SJSA1 (cell line): ENCODE measurements at places on chromosomes 6 and 20.
A peak's percentile ranks its signal among the peaks of the same experiment; 100 is the strongest.

DNA sequence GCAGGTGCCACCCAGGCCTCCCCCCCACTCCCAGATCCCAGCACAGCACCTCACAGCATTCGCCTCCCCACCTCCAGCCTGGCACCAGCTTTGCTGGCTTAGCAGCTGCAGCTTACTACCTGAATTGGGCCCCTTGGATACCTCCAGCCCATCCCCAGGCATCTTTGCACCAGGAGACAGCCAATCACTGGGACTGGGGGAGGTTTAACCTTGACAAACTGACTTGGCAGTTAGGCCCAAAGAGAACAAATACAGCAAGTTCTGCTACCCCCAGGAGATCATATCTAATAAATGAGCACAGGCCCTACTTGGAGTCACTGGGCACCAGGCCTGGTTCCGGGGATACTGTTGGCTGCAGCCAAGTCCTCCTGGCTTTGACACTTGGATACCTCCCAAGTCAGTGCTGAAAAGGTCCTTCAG, 8.8 kb downstream of the PDRG1 start:
- DNase-seq, result no peak

- DNase-seq, result peak; percentile 81
Observed at GRCh38 chr6:159450815-159451465, 242.1 kb downstream of the SOD2 start.

GRCh38 chr6:5199702-5200101, 61.0 kb downstream of the LYRM4 start:
- no peak for DNase-seq

GRCh38 chr20:2054911-2055310, 46.7 kb upstream of the STK35 start:
- DNase-seq, result no peak

DNA sequence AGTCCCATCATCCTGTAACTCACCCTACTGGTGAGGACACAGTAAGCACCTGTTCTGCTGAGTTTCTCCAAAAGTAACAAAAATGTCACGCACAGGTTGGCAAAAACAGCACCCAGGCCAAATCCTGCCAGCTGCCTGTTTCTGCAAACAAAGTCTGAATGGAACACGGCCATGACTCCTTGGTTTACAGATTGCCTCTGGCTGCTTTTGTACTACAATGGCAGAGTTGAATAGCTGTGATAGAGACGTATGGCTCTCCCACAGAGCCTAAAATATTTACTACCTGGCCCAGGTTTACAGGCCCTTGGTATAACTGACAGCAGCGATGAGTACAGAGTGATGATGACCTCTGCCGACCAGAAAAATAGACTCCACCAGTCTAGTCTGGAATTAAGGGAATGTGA, 52.6 kb downstream of the CNKSR3 start:
- no peak for DNase-seq

GRCh38 chr20:11045412-11046175, 371.8 kb upstream of the JAG1 start:
- DNase-seq, result no peak

- no peak for DNase-seq
Observed at GRCh38 chr6:27237089-27237803, 10.3 kb upstream of the PRSS16 start.

- DNase-seq, result no peak
Observed at GRCh38 chr20:19973961-19974629, 43.1 kb upstream of the NAA20 start.

GRCh38 chr6:163702736-163703135, 288.2 kb downstream of the QKI start:
- DNase-seq, result no peak

DNA sequence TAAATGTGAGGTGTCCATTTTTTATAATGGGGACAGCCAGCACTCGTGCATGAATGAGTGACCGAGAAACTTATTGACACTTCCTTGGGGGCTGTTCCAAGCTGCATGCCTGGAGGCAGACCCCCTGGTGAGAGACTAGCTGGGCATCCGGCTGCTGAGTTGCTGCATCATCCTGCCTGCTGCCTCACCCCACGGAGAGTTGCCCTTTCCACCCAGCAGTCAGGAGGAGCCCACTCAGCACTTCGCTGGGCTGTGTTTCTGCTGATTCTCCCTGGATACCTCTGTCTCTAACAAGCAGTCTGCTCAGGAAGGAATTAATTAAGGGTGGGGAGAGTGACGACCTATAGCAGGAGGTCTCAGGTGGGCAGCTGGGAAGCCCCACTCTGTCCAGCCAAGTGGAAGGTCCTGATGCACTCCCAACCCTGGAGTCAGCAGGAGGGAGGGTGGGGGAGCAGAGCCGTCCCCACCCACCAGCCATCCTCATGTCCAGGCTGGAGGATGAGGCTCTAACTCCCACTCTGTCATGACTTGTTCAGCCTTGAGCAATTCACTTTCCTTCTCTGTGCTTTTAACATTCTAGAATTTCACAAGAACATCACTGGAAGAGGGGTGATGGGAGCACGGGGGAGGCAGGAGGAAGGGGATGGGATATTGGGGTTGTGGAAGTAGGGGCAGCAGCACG, 177.3 kb downstream of the LRFN2 start:
- no peak for DNase-seq

- no peak for DNase-seq
Observed at GRCh38 chr6:20873425-20874190, 339.4 kb downstream of the CDKAL1 start.

- DNase-seq, result peak; percentile 96
Observed at GRCh38 chr6:42890311-42891198, 11.1 kb downstream of the RPL7L1 start.

- no peak for DNase-seq
Observed at GRCh38 chr6:24949020-24949569, 13.3 kb upstream of the RIPOR2 start.

DNA sequence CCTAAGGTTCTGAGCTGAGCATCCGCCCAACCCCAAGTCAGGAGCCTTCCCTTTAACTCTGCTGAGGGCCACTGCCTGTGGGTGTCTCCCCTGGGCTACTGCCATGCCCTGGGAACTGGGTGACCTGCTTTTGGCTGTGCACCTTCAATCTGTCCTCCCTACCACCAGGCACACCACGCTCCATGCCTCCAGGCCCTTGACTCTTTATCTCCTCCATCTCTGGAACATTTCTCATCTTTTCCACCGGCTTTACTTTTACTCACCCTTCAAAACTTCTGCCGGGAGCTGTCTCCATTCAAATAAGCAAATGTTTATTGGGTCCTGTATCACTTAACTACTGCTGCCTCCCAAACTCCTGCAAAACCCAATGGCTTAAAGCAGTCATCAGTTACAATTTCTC, 83.3 kb upstream of the NHSL1 start:
- no peak for DNase-seq

DNA sequence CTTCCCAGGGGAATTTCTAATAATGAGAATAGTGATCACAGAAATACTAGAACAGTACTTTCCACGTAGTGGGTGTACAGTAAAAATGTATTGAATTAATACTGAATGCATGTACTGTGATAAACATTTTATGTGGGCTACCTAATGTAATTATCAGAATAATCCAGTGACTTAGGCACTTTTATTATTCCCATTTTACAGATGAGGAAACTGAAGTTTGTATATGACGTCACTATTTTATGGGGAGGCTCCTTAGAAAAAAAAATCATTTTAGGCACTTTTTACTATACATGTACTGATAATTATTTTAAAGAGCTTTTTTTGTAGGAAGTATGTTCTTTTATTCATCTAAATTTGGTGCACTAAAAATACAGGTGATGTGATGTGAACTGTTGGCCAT, 275.6 kb upstream of the TAB2 start:
- no peak for DNase-seq

DNA sequence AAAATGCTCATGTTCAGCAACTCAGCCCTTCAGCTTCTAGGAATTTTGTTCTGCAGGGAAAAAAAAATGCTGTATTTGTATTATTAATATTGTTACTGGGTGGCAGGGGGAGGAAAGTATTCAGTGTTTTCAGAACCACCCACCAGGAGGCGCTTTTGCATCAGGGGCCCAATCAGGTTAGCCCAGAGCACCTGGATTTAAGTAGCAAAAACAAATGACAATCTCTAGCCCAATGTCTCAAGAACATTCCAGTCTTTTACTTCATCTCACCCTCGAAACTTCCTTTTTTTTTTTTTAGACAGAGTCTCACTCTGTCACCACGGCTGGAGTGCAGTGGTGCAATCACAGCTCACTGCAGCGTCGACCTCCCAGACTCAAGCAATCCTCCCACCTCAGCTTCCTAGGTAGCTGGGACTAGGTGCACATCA, 635 bp upstream of the C20orf203 start:
- peak; percentile 38 for DNase-seq

GRCh38 chr6:52365866-52366540, 4.1 kb downstream of the PAQR8 start:
- DNase-seq, result peak; percentile 42

DNA sequence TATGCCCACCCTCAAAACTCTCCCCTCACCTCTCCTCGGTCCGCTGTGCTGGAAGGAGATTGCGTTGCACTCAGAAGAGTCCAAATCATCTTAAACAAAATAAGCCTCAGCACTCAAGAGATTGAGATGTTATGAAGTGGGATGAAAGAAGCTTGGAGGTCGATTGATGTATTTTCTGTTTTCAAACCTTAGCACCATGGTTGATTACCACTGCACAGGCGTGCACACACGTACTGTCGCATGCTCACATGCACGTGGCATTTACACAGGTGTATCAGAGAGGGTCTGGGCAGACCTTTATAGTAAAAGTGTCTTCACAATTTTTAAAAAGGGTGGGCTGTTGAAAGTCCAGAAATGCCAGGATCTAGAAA, 612 bp upstream of the AGPAT4 start:
- no peak for DNase-seq

DNA sequence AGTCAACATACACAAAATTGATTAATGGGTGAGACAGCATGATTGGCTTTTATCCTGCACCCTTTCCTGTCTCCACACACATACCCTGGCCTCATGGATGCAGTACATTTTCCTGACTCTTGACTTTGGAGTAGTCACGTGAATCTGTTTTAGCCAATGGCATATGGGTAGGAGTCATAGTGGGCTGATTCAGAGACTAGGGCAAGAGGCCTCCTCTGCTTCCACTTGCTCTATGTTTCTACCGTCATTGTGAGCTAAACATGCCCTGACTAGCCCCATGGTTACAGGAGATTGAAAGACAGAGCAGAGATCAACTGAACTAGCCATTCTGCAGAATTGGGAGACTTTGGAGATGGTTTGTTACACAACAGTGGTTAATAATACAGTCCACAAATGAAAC, 850.0 kb downstream of the DHX35 start:
- DNase-seq, result no peak

DNA sequence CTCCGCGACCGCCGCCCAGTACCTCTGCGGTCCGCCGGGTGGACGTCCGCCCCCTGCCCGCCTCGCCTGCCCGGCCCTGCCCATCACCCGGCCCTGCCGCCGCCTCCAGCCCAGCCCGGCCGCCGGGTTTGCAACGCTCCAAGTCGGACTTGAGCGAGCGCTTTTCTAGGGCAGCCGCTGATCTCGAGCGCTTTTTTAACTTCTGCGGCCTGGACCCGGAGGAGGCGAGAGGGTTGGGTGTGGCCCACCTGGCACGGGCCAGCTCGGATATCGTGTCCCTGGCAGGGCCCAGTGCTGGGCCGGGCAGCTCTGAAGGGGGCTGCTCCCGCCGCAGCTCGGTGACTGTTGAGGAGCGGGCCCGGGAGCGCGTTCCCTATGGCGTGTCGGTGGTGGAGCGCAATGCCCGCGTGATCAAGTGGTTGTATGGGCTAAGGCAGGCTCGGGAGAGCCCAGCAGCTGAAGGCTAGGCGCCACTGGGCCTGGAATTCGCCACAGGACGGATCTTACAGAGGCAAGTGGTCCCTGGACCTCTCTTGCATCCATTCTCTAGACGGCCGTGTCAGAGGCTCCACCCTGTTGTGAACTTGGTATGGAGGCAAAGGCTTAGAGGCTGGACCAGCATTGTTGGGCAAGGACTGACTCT, 11.8 kb downstream of the FAM110A start:
- no peak for DNase-seq

- DNase-seq, result no peak
Observed at GRCh38 chr20:38377039-38377685, 30.9 kb downstream of the LBP start.

DNA sequence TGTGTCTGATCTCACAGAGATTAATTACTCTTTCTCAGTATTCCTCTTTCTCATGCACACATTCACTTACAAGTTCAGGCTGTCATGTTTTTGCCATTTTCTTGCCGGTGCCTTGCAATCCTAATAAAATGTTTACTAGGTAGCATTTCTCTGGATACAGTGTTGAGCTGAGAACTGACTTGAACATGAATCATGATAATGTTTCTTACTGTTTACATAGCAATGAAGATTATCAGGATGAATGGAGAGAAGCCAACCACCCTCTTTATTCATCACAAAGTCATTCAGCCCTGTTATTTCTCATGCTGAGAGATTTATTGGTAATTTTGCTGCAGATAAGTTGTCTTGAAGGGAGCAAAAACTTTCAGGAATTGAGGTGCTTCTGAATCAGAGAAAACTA, 185.5 kb upstream of the ECI2 start:
- DNase-seq, result peak; percentile 71

DNA sequence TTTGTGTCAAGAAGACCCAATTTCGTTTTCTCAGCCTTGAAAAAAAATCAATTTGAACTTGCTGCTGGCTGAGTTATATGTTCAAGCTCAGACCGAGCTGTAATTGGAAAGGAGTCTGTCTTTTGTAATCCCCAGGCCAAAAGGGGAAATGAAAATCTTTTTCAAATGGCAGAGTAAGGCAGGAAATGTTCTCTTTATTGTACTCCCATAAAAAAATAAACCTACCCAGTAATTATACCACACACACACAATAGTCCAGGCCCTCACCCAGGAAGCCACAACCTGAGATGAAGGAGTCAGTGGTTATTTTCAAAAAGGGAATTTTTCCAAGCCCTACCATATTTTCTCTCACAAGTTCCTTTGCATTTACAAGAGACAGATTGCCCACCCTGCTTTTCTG, 45.3 kb downstream of the CLIC5 start:
- DNase-seq, result peak; percentile 77

GRCh38 chr6:87929843-87930288, 117.8 kb upstream of the SPACA1 start:
- peak; percentile 84 for DNase-seq

DNA sequence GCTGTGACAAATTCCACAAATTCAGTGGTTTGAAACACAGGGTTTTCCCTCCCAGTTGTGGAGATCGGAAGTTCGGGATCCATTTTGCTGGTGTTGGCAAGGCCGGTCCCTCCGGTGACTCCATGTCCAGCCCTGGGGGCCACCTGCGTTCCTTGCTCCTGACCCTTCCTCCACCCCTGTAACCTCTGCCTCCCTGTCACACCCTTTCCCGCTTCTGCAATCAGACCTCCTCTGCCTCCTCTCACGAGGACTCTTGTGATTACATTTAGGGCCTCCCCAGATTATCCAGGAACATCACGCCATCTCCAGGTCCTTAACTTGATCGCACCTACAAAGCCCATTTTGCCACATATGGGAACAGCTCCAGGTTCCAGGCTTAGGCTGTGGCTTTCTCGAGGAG, 12.5 kb downstream of the RPS6KA2 start:
- DNase-seq, result no peak

GRCh38 chr20:20489054-20489453, 121.2 kb downstream of the INSM1 start:
- no peak for DNase-seq

- no peak for DNase-seq
Observed at GRCh38 chr20:48704761-48705160, 123.0 kb downstream of the PREX1 start.

- no peak for DNase-seq
Observed at GRCh38 chr20:50488236-50488806, 21.9 kb upstream of the PTPN1 start.

GRCh38 chr6:145213614-145214013, 521.7 kb downstream of the EPM2A start:
- DNase-seq, result no peak

GRCh38 chr6:504446-504980, 113.0 kb downstream of the IRF4 start:
- DNase-seq, result no peak
